ENCODE measurements at places on chromosomes 16 and 17. TPM values are rescaled to one million over a fixed set of nuclear protein-coding genes. Genes with fewer than 3 reads are reported as not detected.

The KPNB1 gene
- polyA plus RNA-seq, result 30.7 TPM

The TSNAXIP1 gene
- polyA plus RNA-seq, result 0.67 TPM

The CCDC200 gene
- polyA plus RNA-seq, result not detected

The PTGES3L gene
- polyA plus RNA-seq, result 58.0 TPM

The TPSB2 gene
- polyA plus RNA-seq, result 4.3 TPM

The SLC35G6 gene
- 0.08 TPM for polyA plus RNA-seq

The CIITA gene
- polyA plus RNA-seq, result 2.6 TPM

The HID1 gene
- polyA plus RNA-seq, result 10.7 TPM

The KIF2B gene
- not detected for polyA plus RNA-seq

The CCDC40 gene
- polyA plus RNA-seq, result 6.1 TPM

The IRF8 gene
- polyA plus RNA-seq, result 2.1 TPM

The TBC1D3D gene
- polyA plus RNA-seq, result 0.60 TPM

The CCL22 gene
- not detected for polyA plus RNA-seq

The CDH1 gene
- polyA plus RNA-seq, result 0.08 TPM

The CASKIN2 gene
- 23.2 TPM for polyA plus RNA-seq

The GJD3 gene
- 0.35 TPM for polyA plus RNA-seq

The MYH3 gene
- 1.2 TPM for polyA plus RNA-seq

The ITGAX gene
- polyA plus RNA-seq, result 2.0 TPM

The TRPV2 gene
- polyA plus RNA-seq, result 5.2 TPM

The SDR42E1 gene
- 0.11 TPM for polyA plus RNA-seq

The NDEL1 gene
- polyA plus RNA-seq, result 16.5 TPM
